ENCODE measurements at places on chromosomes 6 and 20.
A peak's percentile ranks its signal among the peaks of the same experiment; 100 is the strongest.

DNA sequence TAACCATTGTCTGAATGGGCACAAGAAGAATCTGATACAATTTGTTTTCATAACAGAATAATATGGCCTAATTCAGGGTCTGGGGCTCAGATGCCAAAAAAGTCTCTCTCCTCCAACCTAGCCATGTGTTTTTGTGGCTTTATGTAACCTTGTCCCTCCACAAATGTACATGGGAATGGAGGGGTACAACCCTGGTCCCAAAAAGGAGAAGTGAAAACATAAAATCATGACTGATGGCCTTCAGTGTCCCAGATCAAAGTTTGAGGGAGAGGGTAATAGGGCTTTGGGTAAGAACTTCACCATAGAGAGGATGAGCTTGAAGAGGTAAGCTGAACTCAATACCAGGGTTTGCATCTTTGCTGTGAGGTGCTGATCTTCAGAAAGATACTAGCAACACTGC is 136.3 kb upstream of the BACH2 start:
- no peaks in the 10 kb centered on the region for H3K27me3 ChIP-seq
- H3K4me3 ChIP-seq = no peak overlapping the region
- no peak for DNase-seq
- H3K36me3 ChIP-seq = no peaks in the 10 kb centered on the region

GRCh38 chr6:46898006-46898405 is 23.7 kb downstream of the ADGRF5 start:
- no peak for DNase-seq
- H3K4me3 ChIP-seq = no peak overlapping the region
- no peaks in the 10 kb centered on the region for H3K36me3 ChIP-seq
- H3K27ac ChIP-seq = no peak overlapping the region
- no peaks in the 10 kb centered on the region for H3K4me1 ChIP-seq

DNA sequence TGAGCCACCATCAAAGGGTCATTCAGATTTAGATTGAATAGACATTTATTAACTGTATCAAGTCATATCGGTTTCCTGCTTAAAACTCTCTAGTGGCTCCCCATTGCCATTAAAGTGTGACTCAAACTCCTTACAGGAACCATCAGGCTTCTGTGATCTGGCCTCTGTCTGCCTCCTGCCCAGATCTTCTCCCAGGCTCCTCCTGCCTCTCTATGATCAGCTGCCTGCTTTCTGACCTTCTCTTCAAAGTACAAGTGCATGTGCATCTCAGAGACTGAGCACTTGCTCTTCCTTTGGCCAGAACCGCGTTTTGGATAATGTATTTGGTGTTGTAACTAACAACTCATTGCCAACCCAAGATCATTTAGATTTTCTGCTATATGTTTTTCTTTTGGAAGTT is 52.7 kb downstream of the IL20RA start:
- no peak for DNase-seq
- no peak overlapping the region for H3K4me3 ChIP-seq
- H3K36me3 ChIP-seq = peaks cover 7% of the 10 kb centered on the region
- peaks cover 8% of the 10 kb centered on the region for H3K4me1 ChIP-seq

DNA sequence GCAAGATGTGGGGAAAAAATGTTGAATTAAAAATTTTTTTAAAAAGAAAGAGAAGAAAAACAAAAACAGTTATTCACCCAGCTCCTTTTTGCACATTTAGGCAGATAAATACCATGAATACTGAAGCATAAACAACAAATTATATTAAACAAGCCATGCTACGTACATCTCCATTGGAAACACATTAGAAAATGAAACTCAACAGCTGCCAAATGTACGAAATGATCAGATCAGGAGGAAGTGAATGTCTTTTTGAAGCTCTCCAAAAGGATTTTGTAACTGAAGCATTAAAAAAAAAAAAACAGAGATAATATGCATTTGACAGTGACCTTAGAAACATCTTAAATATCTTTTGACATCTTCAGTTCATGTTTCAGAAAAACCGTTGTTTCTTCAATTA is 56.7 kb downstream of the CD83 start:
- H3K36me3 ChIP-seq = peaks cover 2% of the 10 kb centered on the region
- peaks cover 6% of the 10 kb centered on the region for H3K4me1 ChIP-seq
- DNase-seq = no peak

- peaks cover 37% of the 10 kb centered on the region for H3K4me1 ChIP-seq
- H3K27ac ChIP-seq = peak overlapping the region; percentile 80
- peak; percentile 39 for DNase-seq
- peaks cover 5% of the 10 kb centered on the region for H3K36me3 ChIP-seq
Measured at GRCh38 chr6:166997768-166998255, 1.4 kb upstream of the CEP43 start.

DNA sequence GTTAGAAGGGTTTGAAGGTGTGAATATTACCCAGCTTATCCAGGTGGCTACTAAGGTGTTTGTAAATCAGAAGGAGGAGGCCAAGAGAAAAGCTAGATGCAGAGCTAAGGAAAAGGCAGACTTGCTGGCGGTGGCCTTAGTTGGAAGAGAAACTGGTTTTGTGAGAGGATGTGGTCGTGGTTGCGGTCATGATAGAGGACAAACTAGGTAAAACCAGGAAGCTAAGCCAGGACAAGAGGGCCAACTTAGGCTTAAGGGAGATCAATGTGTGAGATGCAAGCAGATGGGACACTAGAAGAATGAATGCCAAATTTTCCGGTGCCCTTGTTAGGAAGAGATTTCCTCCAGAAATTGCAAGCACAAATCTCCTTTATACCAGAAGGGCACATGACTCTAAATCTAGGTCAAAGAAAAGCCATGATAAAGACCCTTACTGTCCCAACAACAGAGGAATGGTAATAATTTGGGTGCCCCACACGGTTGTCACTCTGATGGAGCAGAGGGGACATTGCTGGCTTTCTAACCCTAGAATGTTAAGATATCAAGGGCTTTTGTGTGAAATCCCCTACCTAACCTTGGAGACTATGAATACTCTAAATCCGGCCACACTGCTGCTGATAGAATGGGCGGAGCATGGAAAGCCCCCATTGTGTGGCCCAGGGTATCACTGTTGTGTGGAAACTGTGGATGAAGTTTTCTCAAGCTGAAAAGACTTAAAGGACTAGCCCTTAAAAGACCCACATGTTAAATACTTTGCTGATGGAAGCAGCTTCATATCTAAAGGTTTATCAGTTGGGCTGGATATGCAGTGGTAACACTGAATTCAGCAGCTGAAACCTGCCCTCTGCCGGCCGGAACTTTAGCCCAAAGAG is 7.8 kb downstream of the IL22RA2 start:
- H3K4me1 ChIP-seq = peaks cover 25% of the 10 kb centered on the region
- no peak for DNase-seq
- no peaks in the 10 kb centered on the region for H3K27me3 ChIP-seq
- H3K27ac ChIP-seq = peak overlapping the region; percentile 73
- peak overlapping the region; percentile 70 for H3K4me3 ChIP-seq

DNA sequence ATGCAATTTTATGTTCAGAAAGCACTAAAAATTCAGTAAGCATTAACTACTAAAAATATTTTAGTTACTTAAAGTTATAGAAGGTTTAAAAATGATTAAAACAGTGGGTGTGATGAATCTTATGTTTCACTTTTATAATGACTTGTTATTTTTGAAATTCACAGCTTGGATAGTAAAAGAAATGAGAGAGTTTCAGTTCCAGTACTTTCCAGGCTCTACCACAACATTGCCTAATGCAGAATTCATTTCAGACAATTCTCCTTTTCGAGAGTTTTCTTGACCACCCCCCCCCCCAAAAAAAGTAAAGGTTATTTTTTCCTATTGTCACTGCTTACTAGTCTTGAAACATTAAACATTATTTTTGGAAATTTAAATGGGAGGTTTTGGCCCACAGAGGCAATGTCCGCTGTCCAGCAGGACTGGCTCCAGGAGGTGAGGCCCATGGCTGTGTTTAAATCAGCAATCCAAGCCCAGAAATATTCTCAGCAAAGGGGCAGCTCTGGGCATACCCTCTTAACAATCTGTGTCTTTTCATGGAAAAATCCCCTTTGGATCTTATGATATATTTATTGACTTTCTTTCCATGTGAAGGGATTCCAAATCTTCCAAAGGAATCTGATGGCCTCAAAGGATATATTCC is 519.9 kb downstream of the MAFB start:
- no peaks in the 10 kb centered on the region for H3K36me3 ChIP-seq
- no peaks in the 10 kb centered on the region for H3K4me1 ChIP-seq
- no peak for DNase-seq
- H3K4me3 ChIP-seq = no peak overlapping the region

GRCh38 chr6:155599561-155599960 is 143.9 kb upstream of the NOX3 start:
- H3K27me3 ChIP-seq = no peaks in the 10 kb centered on the region
- no peak overlapping the region for H3K4me3 ChIP-seq
- DNase-seq = no peak

GRCh38 chr6:160507420-160507819 is 156.7 kb downstream of the LPA start:
- no peak for DNase-seq
- H3K4me3 ChIP-seq = no peak overlapping the region
- H3K4me1 ChIP-seq = peaks cover 13% of the 10 kb centered on the region
- no peak overlapping the region for H3K27ac ChIP-seq
- H3K27me3 ChIP-seq = no peaks in the 10 kb centered on the region

- peak overlapping the region; percentile 46 for H3K27ac ChIP-seq
- H3K36me3 ChIP-seq = no peaks in the 10 kb centered on the region
- no peaks in the 10 kb centered on the region for H3K27me3 ChIP-seq
Measured at GRCh38 chr6:143731789-143732188, 54.0 kb downstream of the PHACTR2 start.

- H3K36me3 ChIP-seq = no peaks in the 10 kb centered on the region
- no peaks in the 10 kb centered on the region for H3K27me3 ChIP-seq
- H3K4me1 ChIP-seq = no peaks in the 10 kb centered on the region
- no peak for DNase-seq
- no peak overlapping the region for H3K27ac ChIP-seq
Measured at GRCh38 chr6:121305957-121306607, 28.2 kb downstream of the TBC1D32 start.

- H3K4me1 ChIP-seq = peaks cover 7% of the 10 kb centered on the region
- H3K36me3 ChIP-seq = peaks cover 6% of the 10 kb centered on the region
- H3K27me3 ChIP-seq = no peaks in the 10 kb centered on the region
- DNase-seq = no peak
- H3K4me3 ChIP-seq = no peak overlapping the region
Measured at GRCh38 chr6:131419702-131420101, 153.3 kb upstream of the ARG1 start.

- no peaks in the 10 kb centered on the region for H3K36me3 ChIP-seq
- no peak for DNase-seq
- no peak overlapping the region for H3K27ac ChIP-seq
- H3K4me1 ChIP-seq = no peaks in the 10 kb centered on the region
- H3K27me3 ChIP-seq = peaks cover 15% of the 10 kb centered on the region
Measured at GRCh38 chr6:167660944-167661551, 165.7 kb upstream of the AFDN start.

- H3K27me3 ChIP-seq = no peaks in the 10 kb centered on the region
- no peaks in the 10 kb centered on the region for H3K4me1 ChIP-seq
- no peak for DNase-seq
- no peak overlapping the region for H3K4me3 ChIP-seq
- no peak overlapping the region for H3K27ac ChIP-seq
- no peaks in the 10 kb centered on the region for H3K36me3 ChIP-seq
Measured at GRCh38 chr20:7748624-7749023, 191.6 kb downstream of the HAO1 start.

- no peak overlapping the region for H3K4me3 ChIP-seq
- no peaks in the 10 kb centered on the region for H3K4me1 ChIP-seq
- H3K27me3 ChIP-seq = no peaks in the 10 kb centered on the region
- H3K36me3 ChIP-seq = no peaks in the 10 kb centered on the region
Measured at GRCh38 chr6:113104951-113105350, 752.2 kb upstream of the MARCKS start.

- no peaks in the 10 kb centered on the region for H3K36me3 ChIP-seq
- H3K27ac ChIP-seq = no peak overlapping the region
- peaks cover 26% of the 10 kb centered on the region for H3K27me3 ChIP-seq
- H3K4me1 ChIP-seq = peaks cover 15% of the 10 kb centered on the region
Measured at GRCh38 chr20:31858760-31859083, 11.6 kb downstream of the DUSP15 start.

DNA sequence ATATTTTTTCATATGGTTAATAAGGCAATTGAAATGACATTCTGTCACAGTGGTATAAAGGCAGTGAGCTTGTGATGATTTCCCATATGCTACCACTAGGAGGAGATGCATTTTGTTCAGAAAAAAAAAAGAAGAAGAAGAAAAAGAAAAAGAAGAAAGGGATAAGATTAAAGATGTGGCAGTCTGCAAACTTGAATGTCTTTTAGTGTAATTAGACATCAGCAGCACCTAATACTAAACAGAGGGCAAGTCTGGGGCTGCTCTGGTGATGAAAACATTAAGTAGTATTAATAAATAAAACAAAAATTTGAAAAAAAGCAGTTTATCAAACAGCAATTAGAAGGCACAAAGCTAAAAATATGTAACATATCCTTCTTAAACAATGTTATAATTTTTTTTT is 95.4 kb upstream of the DEFB112 start:
- no peak overlapping the region for H3K27ac ChIP-seq
- no peaks in the 10 kb centered on the region for H3K27me3 ChIP-seq
- no peaks in the 10 kb centered on the region for H3K4me1 ChIP-seq

DNA sequence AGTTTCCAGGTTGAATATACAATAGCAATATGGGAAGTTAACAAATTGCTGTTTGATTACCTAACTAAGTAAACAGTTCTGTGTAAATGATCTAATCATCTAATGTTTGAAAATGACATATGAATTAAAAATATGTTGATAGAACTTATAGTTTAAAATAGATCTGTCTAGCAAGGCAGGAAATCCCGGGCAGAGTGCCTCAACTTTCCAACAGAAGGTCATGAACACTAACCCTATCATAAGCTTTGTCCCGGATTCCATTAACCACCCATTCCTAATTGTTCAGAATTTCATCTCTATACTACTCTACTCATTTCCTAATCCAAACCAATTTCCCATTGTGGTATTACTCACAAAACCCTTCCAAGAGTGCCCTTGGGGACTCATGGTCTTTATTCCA is 10.2 kb downstream of the TAAR1 start:
- H3K27ac ChIP-seq = no peak overlapping the region
- DNase-seq = no peak
- H3K36me3 ChIP-seq = no peaks in the 10 kb centered on the region
- no peaks in the 10 kb centered on the region for H3K27me3 ChIP-seq
- H3K4me3 ChIP-seq = no peak overlapping the region

DNA sequence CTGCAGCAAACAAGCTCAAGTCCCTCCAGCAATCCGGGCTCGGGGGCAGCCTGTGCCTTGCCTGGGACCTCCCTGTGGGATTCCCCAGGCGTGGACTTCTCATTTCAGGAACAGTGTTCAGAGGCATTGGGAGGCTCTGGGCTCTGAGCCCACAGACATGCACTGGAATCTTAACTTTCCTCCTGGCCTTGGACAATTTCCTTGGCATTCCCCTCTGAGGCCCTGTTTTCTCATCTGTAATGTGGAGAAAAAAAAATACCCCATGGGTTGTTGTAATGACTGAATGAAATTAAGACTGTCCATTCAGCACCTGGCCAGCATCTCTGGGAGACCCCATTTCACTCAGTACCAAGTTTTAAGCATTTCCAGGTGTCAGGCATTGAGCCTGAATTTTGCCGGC is 17.6 kb downstream of the BPIFB4 start:
- H3K4me1 ChIP-seq = no peaks in the 10 kb centered on the region
- DNase-seq = no peak
- H3K4me3 ChIP-seq = no peak overlapping the region
